ENCODE measurements at places on chromosomes 11 and 22.

GRCh38 chr11:14119357-14119756 lies 156.8 kb downstream of the SPON1 start:
- no peak for DNase-seq

GRCh38 chr11:2779499-2779980 lies 79.7 kb upstream of the KCNQ1OT1 start:
- no peak for DNase-seq

DNA sequence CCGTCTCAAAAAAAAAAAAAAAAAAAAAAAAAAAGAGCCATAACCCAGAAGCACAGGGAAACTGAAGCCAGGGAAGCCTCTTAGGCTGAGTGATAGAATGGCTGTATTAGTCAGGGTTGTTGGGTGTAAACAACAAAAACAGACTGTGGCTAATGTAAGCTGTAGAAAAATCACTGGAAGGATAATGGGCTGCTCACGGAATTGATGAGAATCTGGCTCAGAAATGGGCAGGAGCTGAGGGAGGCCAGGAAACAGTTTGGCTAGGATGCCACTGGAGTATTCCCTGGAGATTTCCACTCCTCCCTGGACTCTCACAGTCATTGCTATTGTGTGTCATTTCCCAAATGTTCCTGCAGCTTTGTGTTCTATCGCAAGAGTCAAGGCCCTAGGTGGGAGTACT lies 22.4 kb downstream of the SLC22A6 start:
- DNase-seq: no peak

DNA sequence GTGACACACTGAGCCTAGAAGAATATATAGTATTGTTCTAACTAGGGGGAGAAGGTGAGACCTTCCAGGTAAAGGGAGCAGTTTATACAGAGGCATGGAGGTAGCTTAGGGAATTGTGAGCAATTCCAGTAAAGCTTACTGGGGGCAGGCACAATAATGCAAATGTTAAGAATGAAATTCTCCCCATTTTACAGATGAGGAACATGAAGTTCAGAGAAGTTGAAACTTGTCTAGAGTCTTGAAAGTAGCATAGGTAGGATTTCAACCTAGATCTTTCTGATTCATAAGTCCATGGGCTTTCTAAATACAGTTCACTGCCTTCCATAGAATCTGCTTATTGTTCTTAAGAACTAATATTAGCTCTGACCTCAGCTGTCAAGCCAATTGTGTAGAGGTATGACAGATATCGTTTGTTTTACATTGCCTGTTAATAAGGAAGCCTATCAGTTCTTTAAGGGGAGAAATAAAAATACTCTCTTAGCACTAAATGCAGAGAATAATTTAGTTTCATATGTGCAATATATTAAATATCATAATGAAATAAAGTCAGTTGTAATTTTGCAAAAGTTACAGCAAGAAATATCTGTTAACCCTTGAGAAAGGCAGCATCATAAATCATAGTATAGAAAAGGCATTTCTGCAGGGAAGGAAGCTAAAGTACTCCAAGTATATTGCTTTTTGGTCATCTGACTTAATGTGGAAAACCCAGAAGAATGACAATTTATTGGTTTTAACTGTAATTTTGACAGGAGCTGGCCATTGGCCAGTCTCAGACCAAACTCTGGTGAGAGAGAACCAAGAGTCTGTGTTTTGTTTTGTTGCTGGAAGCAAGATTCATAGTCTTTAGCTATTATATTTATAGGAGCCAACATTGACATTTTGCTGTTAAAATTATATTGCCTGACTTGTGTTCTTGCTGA lies 181.8 kb downstream of the UVRAG start:
- no peak for DNase-seq

GRCh38 chr11:134120921-134121526 lies 52.2 kb downstream of the JAM3 start:
- DNase-seq: no peak

DNA sequence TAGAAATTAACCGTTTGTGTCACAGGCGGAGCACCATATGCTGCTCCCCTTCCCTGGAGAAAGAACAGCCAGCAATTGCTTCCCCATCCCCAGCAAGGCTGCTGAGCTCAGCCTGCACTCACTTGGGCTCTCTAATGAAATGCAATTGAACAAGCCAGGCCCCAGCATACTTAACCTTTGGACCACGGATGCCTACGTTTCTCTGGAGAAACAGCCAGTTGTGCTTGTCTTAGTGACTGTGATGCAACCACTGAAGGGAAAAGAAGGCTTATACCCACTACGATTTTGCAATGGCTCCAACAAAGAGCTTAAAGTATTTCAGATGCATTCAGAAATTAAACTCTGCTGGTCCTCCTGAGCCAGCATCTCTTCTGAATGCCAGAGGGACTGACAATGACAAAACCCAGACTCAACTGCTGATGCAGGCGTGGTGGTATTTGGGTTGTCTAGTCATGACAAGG lies 51.3 kb upstream of the SESN3 start:
- no peak for DNase-seq

- no peak for DNase-seq
Observed at GRCh38 chr22:31748490-31748889, 1.4 kb downstream of the PRR14L start.

DNA sequence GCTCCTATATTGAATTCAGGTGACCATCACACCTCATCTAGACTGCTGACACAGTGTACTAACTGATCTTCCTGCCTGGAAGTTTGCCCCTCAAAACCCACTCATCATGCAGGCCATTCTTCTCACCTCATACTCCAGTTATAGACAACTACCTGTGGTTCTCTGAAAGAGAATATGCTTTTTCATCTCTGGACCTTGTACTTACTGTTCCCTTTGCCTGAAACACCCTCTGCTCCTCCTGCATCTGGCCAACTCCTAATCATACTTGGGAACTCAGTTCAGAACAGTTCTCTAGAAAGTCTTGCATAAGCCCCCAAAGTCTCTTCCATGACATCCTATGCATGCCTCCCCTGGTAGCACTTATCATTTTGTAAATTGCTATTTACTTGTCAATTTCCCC lies 28.2 kb upstream of the P4HA3 start:
- no peak for DNase-seq

DNA sequence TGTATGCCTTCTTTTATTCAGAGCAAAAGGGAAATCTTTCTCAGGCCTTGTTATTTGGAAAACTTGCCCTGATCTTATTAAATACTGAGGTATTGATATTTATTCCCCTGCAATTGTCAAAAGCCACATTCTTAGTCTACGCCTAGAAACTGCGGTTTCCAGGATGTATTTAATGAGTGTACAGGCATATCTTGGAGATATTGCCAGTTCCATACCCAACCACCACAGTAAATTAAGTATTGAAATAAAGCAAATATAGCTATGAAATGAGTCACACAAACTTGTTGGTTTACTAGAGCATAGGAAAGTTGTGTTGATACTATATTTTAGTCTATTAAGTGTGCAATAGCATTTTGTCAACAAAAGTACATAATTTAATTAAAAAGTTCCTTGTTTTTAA lies 152.7 kb upstream of the CCDC179 start:
- DNase-seq: no peak

DNA sequence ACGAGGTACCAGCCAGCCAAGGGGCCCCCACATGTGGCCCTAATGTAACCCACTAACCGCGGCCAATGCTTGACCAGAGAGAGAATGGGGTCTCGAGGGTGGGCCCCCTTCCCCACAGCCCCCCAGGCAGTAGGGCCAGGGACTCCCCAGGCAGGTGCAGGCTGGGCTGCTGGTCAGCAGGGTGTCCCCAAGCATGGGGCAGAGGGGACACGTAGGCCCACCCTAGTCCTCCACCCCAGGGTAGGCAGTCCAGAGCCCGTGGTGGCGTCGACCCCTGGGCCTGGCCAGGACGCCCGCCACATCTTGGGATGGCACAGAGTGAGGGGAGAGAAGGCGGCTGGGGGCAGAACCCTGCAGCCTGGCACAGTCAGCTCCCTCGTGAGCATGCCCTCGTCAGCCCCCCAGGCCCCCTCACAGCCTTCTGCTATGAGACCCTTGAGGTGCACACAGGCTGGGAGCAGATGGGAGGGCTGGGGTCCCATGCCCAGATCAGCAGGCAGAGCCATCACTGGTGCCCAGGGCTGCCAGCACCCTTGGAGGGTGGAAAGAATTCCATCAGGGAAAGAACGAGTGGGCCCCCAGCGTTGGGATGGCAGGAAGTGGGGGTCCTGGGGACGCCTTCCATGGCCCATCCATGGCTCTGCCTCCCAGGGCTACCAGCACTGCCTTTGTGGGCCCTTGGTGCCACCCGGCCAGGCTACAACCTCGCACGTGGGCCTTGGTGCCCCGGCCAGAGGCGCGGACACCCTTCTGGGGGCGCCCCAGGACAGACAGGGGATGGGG lies 6.1 kb downstream of the TNNT3 start:
- DNase-seq: no peak

DNA sequence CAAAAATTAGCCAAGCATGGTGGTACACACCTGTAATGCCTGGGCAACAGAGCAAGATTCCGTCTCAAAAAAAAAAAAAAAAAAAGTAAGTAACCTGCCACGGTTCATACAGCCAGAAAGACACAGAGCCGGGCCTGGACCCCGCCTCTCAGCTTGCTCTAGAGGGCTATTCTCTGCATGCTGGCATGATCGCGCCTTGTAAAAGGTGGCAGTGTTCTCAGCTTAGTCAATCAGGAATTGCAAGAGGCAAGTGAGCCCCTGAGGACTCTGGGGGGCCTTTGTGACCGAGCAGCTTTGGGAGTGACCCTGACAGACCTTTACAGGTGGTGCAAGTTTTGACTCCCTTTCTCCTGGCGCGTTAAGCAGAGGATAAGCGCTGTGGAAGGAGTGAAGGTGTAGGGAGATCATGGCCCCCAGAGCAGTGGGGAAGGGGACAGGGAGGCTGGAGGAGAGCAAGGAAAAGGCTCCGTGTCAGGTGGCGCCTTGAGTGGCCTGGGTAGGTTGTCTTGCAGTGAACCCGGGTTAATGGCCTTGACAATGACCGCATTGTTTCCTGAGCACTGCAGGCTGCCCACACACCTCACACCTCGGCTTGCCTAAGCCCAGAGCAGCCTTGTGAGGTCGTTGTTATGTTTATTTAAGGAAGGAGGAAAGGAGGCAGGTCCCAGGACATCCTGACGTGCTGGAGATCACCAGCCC lies 48.9 kb downstream of the CDPF1 start:
- no peak for DNase-seq

GRCh38 chr11:126588630-126589491 lies 233.4 kb downstream of the ST3GAL4 start:
- no peak for DNase-seq

DNA sequence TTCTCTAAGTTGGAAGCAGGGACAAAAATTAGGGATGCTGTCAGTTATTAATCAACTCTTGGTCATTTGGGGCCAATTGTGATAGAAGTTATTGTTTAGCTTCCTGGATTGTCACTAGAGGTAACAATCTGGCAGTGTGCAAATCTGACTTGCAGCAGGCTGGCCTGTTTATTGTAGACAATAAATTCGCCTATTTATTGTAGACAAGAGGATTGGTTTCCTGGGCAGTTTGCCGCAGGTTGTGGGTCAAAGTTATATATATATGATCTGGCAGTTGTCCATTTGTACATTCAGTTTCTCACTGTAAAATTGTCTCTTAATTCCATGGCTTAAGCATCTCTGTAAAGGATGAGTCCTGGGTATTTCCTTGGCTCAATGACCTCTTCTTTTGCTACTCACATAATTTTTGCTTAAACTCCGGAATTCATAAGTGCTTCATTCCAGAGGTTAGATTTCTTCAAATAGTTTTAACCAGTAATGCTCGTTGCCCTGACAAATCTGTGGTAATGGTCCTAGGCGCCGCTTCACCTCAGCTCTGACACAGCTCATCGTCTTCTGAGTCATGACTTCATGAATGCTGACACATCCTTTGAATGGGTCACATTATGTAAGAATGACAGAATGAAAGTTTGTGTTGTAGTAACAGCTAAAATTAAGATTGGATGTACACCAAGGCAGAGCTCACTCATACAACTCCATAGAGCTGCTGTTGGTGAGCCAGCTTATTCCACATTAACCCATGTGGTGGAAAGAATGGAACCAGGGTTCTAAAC lies 7.8 kb upstream of the MMP3 start:
- DNase-seq: no peak

DNA sequence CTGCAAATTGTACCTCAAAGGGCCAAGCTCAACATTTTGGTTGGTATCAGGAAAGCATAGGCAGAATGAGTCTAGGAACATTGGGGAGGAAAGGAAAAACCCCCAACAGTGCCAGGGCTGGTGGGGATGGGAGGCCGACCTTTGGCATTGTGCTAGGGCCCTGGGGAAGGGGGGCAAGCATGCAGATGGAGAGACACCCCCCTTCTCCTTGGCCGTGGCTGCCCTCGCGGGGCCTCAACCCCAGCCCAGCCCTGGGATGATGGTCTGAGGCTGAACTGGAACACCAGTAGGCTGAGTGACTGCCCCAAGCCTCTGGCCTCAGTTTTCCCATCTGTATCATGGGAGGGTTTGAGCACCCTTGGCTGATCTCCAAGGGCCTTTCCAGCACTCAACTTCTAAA lies 40.0 kb downstream of the GDPD5 start:
- no peak for DNase-seq

GRCh38 chr22:44460691-44461375 lies 37.2 kb downstream of the RTL6 start:
- DNase-seq: no peak

- DNase-seq: no peak
Observed at GRCh38 chr11:38819981-38820380, 2221.9 kb upstream of the RAG2 start.

DNA sequence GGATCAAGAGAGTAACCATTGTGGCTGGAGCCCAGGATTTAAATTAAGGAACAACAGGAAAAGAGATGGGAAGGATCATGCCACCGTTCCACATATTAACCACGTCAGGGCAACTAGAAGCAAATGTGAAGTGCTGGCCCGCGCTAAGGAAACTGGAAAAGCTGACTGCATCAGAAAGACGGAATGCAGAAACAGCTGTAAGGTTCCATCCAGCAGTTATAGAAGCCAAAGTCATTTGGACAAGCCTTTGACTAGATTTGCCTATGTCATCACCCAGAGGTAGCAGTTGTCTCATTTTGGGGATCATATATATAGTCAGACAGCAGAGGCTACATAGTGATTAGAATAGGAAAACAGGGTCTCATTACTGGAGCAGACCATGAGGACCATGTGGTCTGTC lies 43.0 kb upstream of the CRTAM start:
- DNase-seq: no peak

DNA sequence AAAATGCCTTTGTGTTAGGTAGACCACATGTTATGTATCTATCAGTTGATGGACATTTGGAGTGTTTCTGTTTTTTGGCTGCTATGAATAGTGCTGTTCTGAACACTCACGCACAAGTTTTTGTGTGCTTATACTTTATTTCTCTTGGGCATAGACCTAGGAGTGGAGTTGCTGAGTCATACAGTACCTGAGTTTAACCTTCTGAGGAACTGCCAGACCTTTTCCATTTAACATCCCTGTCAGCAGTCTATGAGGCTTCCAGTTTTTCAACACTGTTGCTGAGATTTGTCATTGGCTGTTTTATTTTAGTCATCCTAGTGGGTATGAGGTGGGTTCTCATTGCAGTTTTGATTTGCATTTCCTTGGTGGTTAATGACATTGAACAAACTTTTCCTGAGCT lies 4.4 kb downstream of the CTTN start:
- DNase-seq: no peak

GRCh38 chr11:71372693-71373657 lies 75.2 kb downstream of the DHCR7 start:
- DNase-seq: no peak

- DNase-seq: no peak
Observed at GRCh38 chr22:40544758-40545157, 91.8 kb downstream of the MRTFA start.

GRCh38 chr11:13290221-13290980 lies 12.8 kb downstream of the BMAL1 start:
- no peak for DNase-seq

- DNase-seq: no peak
Observed at GRCh38 chr11:39174196-39174595, 2285.3 kb downstream of the LRRC4C start.

GRCh38 chr11:381501-382072 lies 12.3 kb downstream of the B4GALNT4 start:
- DNase-seq: no peak

All from 8988T (cell line).